Nucleus accumbens (tissue), 56 donors: ENCODE measurements at places on chromosomes 6 and 20.

DNA sequence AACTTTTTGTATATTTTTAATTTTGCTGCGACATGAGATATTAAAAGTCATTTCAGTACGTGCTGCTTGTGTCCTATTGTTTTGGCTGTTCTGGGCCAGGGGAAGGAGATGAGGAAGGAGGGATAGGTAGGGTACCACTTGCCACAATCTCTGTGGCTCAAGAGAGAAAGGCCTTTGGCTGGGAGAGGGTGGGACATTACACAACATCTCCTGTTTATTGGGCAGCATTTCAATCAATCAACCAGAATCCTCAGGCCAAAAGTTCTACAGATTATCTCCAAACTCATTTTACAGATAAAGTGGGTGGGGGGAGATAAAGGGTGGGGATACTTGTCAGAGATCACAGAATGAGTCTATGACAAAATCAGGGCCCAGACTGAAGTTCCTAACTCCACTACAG, 6.9 kb upstream of the CCM2L start:
- no peak for DNase-seq

GRCh38 chr20:46268131-46268614, 40.1 kb downstream of the CDH22 start:
- DNase-seq: no peak

DNA sequence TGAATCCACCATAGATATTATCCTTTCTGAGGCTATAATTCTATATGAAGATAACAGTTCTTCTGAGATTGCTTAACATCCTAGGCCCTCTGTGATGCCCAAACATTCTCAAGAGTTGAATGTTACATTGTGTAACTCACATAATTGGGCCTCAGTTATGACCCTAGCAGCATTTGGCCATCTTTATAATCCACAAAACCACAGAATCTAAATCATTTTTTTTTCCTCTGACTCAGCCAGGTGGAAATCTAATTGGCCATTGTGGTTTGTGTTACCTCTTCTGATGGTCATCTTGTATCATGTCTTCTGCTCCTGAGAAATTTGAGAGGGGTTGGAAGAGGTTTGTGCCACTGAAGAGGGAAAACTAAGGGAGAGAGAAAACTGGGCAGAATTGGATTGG, 99.5 kb downstream of the LINC00237 start:
- no peak for DNase-seq

DNA sequence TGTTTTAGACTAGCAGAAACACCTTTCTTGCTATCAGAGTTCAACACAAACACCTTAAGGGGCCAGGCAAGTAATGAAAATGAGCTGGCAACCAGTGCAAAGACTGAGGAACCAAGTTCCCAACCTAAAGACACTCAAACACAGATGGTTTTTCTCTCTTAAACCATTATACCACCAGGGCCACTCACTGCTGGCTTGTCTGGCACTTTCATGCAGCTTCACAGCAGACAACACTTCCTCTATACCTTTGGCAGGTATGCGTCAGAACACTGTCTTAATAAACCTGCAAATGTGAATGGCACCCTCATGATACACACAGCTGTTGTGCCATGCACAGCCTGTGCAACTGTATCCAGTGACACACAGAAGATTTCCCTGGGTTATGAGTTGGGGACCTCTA, 41.6 kb downstream of the NFATC2 start:
- no peak for DNase-seq

- no peak for DNase-seq
Observed at GRCh38 chr20:8693709-8694108, 375.2 kb upstream of the PLCB4 start.

GRCh38 chr20:4299773-4300172, 284.4 kb upstream of the RNF24 start:
- no peak for DNase-seq

GRCh38 chr6:52887910-52888524, 21.5 kb downstream of the GSTA3 start:
- no peak for DNase-seq

GRCh38 chr6:135274561-135275293, 93.6 kb downstream of the MYB start:
- no peak for DNase-seq

- no peak for DNase-seq
Observed at GRCh38 chr6:118663993-118664985, 12.9 kb upstream of the CEP85L start.

DNA sequence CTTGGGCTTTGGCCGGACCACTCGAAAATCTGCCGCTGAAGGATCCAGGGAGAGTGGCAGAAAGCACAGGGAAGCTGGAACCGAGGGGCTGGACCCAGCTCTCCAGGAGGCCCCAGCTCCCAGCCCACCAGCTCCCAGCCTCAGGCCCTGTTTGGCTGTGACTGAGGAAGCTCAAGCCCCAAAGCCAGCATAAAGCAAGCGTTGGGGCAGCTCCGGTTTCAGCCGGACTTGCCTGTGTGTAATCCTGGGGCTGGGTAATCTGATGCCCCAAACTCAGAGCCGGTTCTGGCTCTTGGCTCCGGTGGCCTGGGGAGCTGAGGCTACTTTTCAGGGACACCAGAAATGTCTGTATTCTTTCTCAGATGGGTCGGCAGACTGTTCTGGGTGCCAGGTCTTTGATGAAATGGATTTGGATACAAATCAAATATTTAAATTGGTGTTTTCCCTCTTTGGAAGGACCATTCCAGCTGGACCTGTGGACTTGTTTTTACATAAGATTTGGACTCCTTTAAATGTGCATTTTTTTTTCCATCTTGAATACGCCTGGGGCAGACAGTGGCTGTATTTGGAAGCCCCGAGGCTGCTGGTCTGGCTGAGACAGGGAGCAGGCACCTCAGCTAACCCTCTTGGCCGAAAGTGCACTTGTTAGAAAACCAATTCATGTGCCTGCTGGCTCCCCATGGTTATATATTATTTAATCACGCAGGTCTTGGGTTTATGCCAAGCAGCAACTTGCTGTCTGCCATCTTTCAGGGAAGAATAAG, 29.7 kb downstream of the RPP40 start:
- no peak for DNase-seq

DNA sequence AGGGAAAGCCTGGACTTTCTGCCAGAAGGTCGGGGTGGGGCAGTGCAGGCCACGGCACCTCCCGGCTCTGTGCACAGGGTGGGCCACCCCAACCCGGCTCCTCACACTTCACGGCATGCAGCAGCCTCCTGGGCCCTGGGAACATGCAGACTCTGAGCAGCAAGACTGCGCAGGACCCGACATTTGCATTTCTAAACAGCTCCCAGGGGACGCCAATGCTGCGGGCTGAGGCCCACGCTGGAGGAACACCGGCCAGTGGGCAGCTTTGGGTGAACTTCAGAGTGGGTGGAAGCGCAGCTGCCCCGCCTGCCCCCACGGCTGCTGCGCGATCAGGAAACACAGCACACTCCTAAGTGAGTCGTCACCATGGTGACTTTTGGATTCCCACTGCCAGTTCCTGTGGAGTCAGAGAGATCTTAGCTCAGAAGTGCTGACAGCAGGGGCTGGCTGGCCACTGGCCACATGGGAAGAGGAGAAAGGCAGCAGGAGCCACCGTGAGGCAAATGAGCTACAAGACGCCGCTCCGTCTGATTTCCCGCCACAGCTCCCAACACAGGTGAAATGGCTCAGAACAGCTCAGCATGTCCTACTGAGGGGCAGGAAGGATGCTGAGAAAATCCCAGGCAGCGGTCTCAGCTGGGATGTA, 52.1 kb downstream of the RNASET2 start:
- no peak for DNase-seq

- no peak for DNase-seq
Observed at GRCh38 chr6:95280686-95281273, 296.6 kb upstream of the MANEA start.

DNA sequence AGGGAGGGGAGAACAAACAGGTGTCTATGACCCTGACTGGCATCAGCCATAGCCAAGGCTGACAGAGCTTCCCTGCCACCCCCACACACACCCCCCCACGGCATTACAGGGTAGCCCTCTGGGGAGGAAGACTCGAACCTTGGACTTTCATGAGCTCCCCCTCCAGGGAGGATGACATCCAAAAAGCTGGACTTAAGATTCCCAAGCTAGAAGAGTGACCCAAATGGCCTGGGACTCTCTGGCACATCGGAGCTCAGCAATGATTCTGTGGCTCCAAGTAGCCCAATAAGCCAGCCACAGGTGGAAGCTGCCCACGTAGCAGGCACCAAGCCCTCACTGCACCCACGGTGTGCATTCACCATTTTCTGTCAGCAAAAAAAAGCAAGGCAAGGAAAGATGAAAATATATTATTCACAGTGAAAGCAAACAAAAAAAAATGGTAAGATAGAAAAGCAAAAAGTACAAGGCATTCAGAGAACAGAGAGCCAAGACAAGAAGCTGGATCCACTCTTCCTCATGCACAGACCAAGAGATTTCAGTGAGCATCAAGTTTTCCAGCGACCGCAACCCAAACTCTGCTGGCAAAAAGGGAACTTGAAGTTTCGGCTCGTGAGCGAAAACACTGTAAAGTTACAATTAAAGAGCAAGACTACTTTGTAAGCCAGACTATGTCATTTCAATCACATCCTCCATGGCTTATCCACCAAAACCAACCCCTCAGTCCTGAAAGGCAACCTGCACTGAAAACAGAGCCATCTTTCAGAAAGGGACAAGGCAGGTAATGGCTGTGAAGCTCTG, 10.9 kb downstream of the JAG1 start:
- DNase-seq: no peak

DNA sequence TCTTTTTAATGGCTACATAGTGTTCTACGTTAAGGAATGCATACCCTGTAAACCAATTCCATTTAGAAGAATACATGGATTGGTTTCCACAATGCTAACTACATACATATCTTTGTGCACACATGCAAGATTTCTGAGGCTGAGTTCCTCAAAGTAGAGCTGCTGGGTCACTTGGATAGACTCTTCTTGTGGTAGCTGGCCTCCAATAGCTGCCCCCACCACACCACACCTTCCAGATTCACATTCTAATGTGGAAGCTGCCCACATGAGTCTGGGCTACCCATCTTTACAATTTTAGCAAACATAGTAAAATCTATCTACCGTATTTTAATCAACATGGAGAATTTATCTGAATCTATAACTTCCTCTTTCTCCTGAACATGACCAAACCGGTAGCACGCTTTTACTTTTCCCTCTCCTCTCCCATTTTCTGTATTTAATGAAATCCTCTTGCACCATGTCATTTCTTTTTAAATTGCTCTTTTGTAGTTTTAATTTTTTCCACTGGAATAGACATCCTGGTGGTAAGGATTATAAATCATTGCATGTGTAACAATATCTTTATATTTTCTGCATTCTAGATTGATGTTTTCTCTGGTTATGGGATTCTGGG, 74.7 kb upstream of the CITED2 start:
- no peak for DNase-seq

DNA sequence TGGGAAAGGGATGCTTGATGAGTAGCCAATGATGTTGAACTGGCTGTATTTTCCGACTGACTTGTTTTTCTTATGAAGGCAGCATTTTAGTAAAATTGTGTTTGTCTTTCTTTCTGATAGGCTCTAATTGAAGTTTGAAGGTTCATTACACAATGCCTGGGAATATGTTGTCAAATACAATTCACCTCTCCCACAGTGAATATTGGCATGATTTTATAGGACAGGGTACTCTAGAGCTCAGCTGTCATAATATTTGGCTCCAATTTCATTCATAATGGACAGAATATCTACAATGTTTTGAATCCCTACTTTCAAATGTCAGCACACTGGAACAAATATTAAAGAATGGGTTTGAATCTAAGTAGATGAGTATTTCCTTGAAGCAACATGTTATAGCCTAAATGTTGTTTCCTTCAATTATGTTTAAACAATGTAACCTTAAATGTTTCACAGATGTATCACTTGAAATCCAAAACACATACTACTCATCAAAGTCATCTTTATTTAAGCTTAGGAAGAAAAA, 81.4 kb downstream of the LAMA2 start:
- no peak for DNase-seq

DNA sequence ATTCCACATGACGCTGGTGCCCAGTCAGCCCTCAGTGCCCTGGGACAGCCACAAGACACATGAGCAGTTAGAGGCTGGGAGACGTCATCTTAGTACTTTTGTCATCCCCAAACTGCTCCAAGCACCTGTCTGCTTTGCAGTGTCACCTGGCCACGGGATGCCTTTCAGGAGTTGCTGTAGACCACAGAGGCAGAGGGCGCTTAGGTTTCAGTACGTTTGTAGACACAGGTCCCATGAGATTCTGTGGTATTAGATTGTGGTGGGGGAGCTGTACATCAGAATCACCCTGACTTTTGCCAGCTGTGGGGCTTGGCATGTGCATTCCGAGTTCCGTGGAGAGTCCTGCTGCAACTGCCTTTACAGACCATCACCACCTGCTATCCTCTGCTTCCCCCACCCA, 16.7 kb downstream of the MAVS start:
- no peak for DNase-seq
